Hippocampal formation (tissue), 2 donors: ENCODE measurements at places on chromosomes 4 and X.
A peak's percentile ranks its signal among the peaks of the same experiment; 100 is the strongest.

DNA sequence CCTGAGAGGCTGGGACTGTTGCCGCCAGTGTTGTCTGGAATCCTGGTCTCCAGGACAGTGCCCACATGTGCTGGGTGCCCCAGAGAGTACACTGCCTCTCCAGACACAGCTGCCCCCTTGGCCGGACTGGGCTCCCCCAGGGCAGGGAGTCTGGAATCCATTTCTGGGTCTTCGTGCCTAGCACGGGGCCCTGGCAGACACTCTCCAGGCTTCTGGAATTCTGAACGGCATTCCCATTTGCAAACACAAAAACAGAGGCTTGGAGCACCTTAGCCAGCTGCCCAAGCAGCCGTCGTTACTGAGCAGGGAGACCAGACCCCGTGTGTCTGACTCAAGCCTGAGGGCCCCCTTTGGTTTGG is 20.8 kb downstream of the HMX1 start:
- no peak for DNase-seq

GRCh38 chr4:176885224-176885623 is 92.5 kb upstream of the VEGFC start:
- no peak for DNase-seq

DNA sequence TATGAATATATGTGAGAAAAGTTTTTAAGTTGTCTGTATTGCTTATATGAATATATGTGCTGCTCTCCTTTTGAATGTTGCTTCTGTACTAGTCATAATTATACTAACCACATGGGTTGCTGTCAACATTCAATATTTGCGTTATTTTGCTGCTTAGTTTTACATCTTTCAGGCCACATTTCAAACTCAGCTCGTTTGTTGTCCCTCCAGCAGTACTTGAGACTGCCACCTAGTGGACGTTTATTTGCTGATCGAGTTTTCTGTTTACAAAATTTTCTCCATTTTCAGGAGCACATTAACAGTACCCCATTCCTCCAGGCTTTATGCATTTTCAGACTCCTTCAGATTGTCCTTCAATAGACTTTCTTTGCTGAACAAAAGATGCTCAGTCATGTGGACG is 75.8 kb downstream of the NUDT11 start:
- peak; percentile 13 for DNase-seq

- no peak for DNase-seq
Observed at GRCh38 chrX:134010690-134011089, 25.3 kb upstream of the GPC3 start.

DNA sequence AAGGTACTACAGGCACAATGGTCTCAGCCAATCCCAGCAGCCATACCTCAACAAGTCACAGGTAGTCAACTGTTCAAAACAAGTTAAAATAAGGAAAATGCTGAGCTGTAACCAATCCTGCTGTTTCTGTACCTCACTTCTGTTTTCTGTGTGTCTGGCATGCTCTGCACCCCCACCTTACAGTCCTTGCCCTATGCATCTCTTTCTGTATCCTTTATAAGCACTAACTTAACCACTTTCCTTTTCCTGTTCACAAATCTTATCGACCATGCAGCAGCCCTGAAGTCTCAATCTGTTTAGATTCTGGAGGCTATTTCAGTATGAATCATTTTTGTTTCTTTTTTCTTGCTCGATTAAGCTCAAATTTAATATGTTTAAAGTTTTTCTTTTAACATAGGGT is 12.5 kb upstream of the FAM13A start:
- DNase-seq: no peak

DNA sequence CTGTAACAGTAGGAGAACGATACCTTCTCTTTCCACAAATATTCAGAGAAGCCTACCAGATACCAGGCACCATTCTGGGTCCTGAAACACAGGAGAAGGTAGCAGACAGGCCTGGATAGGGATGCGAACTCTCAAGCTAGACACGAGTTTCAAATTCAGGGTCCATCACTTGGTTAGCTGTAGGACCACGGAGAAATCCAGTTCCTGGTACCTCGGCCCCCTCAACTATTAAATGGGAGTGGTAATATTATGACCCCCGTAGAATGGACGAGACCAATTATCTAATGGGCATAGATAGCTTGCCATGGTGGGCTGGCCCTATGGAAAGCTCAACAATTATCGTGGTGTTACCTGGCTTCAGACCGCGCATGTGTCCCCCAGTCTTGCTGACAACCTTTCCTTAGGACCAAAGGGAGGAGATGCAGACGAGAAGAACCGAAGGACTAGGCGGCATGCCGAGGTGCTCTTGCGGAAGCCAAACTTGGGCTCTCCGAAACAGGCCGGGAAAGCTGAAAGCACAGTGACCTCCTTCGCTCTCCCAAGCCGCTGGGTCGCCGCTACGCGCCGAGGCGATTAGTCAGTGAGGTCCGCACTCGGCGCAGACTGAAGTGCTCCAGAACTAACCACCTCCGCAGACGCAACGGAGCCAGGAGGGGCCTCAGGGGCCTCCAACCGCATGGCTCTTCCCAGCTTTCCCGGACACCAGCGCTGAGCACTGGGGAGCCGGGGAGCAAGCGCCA is 19.6 kb downstream of the NKX3-2 start:
- no peak for DNase-seq

DNA sequence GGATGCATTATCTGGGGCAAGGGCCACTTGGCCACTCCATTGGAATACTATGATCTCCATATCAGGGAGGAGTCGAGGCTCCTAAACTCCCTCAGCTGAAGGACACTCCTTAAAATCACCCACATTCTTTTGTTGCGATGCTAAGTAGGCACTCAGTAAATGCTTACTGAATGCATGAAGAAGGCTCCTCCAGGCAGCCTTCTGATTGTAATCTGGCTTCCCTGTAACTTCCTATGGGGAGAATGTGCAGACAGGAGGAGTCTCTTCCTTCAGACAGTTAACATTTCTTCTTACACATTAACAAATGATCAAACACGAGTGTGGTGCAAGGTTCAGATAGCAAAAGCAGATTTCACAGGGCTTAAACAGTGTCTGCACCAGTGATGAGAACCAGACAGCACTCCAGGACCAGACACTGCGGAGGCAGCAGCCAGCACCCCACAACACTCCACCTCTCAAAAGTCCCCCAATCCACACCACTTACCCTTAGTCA is 21.4 kb upstream of the USO1 start:
- no peak for DNase-seq

DNA sequence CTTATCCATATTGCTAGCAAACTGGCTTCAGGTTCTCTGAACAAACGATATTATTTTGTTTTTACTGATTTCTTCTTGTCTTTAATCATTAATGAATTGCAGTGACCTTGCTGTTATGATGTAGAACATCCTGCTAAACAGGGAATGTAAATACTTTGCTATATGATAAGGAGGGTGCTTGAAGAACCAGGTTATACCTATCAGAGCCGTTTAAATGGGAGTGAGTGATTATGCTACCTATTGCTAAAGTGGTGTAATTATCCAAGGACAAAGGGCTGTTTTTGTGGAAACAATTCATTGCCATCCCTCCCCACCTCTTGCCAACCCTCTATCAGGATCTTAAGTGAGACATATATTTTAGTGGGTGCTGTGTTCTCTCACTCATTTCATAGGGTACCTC is 788.9 kb downstream of the RPA4 start:
- no peak for DNase-seq

GRCh38 chrX:115054876-115055275 is 37.5 kb upstream of the IL13RA2 start:
- no peak for DNase-seq

- no peak for DNase-seq
Observed at GRCh38 chr4:181225616-181226261, 1017.5 kb upstream of the TENM3 start.

DNA sequence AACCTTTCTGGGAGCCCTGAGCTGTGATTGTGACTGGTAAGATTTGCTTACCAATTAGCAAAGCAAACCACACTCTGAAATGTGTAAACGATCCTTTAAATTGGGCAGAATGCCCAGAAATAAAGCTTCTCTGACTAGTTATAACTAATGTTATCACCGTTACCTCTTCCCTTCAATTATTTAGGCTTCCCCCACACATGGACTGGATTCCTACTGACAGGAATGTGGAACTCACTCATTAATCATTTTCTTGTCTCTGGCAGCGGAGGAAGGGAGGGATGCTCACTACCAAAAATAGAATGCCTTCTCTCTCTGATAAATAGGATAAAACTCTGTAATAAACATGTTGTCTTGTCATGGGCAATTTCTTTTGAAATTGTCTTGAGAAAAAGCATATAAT is 25.3 kb upstream of the NWD2 start:
- DNase-seq: no peak

DNA sequence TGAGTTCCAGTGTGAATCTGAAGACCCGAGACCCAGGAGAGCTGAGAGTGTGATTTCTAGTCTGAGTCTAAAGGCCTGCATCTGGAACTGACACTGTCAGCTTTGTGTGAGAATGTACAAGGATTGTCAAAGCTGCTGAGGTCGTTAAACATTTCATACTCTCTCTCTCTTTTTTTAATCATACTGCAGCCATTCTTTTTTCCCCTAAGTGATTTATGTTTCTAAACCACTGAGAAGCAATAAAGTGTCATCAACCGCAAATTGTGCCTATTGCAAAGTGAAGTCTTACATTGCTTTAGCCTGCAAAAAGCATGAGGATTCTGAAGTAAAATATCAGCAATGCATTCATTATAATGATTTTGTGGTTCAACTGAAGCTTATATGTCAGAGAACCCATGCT is 106.0 kb downstream of the ASMT start:
- DNase-seq: no peak

GRCh38 chr4:110621839-110622751 is 782 bp downstream of the PITX2 start:
- DNase-seq: no peak

DNA sequence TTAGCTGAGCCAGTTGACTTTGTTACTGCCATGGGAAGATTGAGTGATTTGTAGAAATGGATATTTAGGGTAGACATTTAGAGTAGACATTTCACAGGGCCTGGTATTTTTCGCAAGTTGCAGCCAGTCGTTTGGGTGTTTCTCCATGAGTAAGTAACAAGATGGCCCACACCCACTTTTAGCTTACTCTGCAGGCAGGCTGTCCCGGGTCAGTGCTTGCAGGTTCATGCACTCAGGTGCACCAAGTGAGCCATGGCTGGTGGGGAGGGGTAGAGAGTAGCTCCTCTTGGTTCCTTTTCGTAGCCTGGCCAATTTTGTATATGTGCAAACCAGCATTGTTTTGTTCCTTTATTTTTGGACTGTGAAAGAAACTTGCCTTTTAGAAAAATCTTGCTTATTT is 145.6 kb downstream of the POLA1 start:
- DNase-seq: no peak
